ENCODE measurements at places on chromosomes 12 and 14. TPM values are rescaled to one million over a fixed set of nuclear protein-coding genes. Genes with fewer than 3 reads are reported as not detected.

- no peak for ATAC-seq
Measured at GRCh38 chr12:81080431-81080983, 2.6 kb downstream of the ACSS3 start.

DNA sequence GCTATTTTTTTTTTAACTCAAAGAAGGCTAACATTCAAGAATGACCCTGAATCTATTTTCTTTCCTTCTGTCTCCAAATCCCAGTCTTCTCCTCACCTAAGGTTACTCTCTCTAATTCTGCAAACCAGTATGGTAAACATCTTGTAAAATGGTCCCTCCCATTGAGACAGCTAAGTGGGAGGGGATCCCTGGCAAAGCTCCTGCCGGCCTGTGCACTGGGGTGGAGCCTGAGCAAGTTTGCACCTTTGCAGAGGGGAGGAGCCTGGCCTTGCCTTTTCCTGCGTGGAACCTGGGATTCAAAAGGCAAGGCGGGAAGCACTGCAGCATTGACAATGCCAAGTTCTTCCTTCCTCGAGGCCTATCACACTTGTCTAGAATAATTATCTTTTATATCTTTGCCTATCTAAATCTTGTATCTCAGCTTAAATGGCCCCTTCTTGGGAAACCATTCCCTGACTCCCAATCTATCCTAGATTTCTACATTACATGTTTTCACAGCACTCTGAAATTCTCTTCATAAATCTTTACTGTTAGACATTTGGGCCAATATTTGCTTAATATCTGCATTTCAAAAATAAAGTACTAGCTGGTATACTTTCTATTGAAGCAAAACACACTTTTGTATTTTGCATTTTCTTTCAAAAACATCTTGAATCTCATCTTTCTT is 83.0 kb downstream of the EPS8 start:
- no peak for ATAC-seq

- ATAC-seq, result no peak
Measured at GRCh38 chr14:96953087-96953874, 156.1 kb downstream of the VRK1 start.

DNA sequence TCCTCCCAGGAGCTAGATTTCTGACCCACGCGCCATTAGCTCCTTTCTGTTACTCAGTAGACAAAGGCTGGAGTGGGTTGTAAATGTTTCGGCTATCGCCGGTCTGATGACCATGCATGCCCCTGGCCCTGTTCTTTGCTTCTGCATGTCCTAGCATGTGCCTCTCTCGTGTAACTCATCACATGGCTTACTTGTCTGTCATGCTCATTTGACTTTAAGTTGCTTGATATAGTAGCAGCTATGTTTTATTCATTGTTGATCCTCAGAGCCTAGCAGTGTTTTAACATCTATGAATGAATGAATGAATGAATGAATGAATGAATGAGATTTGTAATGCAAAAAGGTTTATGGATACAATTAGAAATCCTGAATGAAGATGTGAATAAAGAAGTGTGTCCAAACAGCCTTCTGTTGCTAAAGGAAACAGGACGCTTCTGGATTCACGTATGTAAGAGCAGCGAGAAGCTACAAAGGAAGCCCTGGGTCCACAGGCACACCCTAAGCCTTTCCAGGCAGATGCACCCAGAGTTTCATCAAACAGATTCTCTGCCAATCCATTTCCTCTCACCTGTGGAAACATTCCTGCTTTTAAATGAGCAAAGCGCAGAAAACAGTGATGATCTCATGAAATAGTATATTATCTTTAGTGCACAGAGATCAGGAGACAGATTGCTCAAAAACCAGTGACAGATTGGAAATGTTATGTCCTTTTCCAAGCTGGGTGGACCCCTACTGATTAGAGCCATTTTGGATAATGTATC is 3.4 kb downstream of the GSG1 start:
- ATAC-seq, result no peak

DNA sequence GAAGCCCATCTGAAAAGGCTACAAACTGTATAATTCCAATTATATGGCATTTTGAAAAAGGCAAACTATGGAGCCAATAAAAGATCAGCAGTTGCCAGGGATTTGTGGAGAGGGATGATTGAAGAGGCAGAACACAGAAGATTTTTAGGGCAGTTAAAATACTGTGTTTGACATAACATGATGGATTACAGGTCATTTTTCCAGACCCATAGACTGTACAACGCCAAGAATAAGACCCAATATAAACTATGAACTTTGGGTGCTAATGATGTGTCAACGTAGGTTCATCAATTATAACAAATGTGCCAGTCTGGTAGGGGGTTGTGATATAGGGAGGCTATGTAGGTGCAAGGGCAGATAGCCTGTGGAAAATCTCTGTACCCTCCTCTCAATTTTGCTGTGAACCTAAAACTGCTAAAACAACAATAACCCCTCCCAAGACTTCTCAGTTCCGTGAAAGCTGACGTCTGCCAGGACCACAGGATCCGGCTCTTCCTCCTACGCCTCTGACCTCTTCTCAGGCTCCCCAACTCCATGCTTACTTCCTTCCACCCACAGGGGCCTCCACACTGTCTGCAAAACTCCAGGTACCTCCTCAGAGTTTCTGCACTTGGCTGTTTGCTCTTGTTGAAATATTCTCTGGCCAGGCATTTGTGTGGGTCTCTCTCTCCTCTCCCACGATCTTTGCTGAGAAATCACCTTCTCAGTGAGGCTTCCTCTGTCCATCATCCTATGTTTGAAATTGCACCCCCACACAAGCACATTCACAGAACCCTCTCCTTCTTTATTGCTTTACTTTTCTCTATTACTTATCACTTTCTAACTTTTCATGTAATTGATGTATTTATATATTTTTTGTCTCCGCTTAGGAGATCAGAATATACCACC is 131.4 kb downstream of the BBS10 start:
- ATAC-seq, result peak; percentile 32

- ATAC-seq, result peak; percentile 8
Measured at GRCh38 chr14:68784978-68785533, 7.8 kb downstream of the ZFP36L1 start.

GRCh38 chr14:23071921-23072539 is 14.7 kb upstream of the CDH24 start:
- peak; percentile 1 for ATAC-seq

DNA sequence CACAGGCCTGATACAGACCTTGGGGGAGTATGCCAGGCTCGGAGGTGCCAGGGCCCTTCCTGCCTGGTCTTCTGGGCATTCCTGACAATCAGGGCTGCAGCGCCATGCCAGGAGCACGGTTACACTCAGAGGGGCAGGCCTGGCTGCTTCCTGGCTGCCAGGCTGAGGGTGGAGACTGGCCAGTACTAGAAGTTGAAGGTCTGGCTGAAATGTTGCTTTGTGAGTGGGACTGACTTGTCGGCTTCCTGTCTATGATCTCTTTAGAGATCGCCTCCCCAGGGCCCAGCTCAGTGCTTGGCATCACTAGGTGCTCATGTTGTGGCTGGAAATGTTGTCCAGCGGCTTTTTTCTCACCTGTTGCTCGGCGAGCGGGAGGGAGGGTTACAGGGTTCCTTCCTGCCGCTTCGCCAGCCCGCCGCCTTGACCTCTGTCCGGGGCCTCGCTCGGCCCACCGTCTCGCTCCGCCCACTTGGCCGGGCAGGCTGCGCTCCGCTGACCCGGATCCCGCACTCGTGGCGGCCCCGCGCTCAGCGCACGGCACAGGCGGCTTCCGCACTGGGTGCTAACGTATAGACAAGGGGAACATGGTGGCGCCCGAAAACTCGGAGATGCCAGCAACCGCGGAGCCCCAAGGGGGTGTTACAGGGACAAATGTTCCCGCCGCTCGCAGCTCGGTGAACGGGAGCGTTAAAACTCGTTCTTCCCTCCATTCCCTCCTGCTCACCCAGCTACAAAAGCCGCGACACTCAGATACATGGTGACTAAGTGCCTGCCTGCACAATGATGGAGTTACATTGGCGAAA is 32.6 kb downstream of the PAPLN start:
- no peak for ATAC-seq

DNA sequence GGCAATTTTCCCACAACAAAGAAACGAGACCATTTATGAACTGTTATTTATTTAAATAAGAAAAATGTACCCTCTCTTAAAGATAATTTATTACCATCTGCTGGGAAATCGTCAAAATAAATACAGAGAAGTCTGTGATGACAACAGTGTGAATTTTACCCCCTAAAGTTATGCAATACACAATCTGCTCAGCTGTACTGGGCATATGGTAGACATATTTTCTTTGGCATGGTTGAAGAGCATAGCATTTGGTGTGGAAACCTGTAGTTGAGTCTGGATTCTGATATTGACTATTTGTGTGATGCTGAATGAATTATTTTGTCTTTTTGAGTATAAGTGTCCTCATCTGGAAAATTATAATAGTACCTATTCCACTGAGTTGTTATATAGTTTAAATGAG is 60.0 kb downstream of the CFAP54 start:
- ATAC-seq, result no peak

GRCh38 chr14:64654246-64654900 is 49.9 kb upstream of the PLEKHG3 start:
- ATAC-seq, result peak; percentile 81

DNA sequence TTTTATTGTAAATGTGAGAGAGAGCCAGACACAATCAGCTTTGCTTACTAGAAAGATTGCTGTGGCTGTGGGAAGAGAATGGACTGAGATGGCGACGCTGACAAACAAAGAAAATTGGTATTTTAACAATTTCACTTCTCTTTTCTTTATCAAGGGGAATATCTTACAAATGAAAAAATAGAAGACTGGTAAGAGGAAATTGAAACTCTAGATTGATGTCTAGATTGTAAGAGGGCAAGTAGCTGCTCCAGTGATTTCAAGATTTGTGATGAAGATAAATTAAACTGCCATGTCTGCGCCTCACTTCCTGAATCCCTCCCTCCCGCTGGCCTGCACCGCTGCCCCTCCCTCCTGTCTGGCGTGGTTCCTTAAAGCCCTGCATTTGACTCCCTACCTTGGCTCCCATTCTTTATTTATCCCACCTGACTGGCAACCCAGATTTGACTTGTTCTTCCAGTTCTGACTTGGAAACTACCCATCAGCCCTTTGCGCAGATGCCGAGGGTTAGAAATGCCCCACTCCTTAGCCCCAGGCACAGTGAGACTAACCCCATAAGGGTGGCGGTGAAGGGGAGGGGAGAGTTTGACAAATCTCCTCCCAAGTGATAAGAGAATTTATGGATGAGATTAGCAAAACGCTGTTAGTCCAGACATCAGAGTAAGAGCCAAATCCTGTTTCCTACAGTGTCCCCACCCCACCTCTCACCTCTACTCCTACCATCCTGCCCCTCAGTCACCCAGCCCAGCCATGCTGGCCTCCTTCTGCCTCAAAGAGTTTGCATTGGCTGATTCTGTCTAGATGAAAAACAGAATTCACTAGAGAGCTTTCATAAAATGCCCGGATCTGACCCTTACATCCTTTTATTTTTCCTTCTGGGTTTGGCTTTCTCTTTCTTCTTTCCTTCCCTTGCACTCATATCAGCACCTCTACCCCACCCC is 125.3 kb upstream of the ATF7IP start:
- peak; percentile 57 for ATAC-seq

GRCh38 chr14:96811265-96811664 is 14.1 kb downstream of the VRK1 start:
- no peak for ATAC-seq

GRCh38 chr14:101198398-101199027 is 295.0 kb upstream of the RTL1 start:
- ATAC-seq, result no peak

- peak; percentile 64 for ATAC-seq
Measured at GRCh38 chr14:71206123-71206522, 298.9 kb downstream of the PCNX1 start.

DNA sequence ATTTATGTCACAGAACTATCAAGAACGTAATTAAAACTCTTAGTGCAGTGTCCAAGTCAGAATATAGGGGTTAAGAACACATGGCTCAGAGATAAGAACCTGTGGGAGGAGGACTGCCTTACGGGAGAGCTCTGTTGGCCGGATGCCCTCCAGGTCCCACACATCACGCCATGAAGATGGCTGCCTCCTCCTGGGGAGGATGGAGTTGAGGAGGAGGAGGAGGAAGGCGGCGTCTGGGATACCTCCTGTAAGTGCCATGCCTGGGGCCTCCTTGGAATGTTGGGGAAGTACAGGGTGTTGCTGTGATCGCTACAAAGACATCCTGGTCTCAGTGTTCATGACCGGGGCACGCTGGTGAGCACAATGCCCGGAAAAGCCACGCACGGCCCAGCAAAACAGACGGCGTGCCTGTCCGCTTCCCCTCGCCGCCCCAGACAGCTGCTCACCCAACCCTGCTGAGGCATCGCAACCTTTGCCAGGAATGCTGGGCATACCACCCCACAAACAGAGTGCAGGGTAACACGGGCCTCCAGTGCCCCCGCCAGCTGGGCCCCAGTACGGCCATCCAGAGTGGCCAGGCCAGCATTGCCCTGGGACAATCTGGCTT is 28.7 kb upstream of the CD9 start:
- ATAC-seq, result no peak

DNA sequence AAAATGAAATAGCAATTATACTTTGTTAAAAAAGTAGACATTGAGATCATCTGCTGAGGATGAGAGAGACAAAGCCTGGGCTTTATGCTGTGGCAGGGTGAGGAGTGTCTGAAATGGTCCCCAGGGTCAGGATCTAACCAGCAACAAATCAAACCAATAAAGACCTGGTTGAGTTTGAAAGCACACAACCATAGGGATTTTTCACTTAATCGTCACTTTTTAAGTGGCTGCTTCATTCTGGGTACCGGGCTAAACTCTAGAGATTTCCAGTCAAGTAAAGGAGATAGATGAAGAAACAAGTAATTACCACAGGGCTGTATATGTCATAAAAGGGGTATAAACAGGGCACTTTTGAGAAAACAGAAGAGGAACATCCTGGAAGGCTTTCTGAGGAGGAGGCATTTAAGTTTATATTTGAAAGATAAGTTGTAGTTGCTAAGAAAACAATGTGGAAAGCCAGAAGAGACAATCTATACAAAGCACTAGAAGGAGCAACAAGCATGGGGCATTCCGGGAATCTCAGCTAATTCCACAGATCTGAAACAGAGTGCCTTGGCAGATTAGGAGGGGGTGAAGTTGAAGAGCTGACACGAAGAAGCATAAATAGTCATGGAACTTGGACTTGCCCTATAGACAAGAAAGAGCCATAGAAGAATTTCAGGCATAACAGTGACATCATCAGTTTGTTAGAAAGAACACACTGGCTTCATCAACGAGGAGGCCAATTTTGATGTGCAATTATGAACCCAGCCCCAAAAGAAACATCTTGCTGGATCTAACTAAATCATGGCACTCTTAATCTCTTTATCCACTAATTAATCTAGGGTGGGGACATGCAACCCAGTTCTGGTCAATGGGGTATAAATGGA is 46.9 kb upstream of the FRS2 start:
- no peak for ATAC-seq

- ATAC-seq, result no peak
Measured at GRCh38 chr12:65364046-65364445, 85.6 kb downstream of the MSRB3 start.

- ATAC-seq, result peak; percentile 21
Measured at GRCh38 chr12:59578254-59578653, 17.6 kb upstream of the SLC16A7 start.

- ATAC-seq, result no peak
Measured at GRCh38 chr14:100980823-100981222, 77.3 kb upstream of the RTL1 start.

The DHRS2 gene
- 17.7 TPM for total RNA-seq

The ADAMTS20 gene
- total RNA-seq, result 0.05 TPM

The AMN gene
- 2.3 TPM for total RNA-seq

The ZNF385A gene
- total RNA-seq, result 0.48 TPM

The APEX1 gene
- 151 TPM for total RNA-seq

The CMKLR1 gene
- not detected for total RNA-seq

The TGFB3 gene
- 2.0 TPM for total RNA-seq

The DPPA3 gene
- total RNA-seq, result not detected

All from activated T-helper 17 cell treated with anti-CD3 and anti-CD28 coated beads, Interleukin-2, amount 50 U/mL, for 72 hours (primary cell).